ENCODE measurements at places on chromosomes 11 and 22. TPM values are rescaled to one million over a fixed set of nuclear protein-coding genes. Genes with fewer than 3 reads are reported as not detected.

Gene ST14
- not detected for total RNA-seq

Gene MUC15
- total RNA-seq: not detected

Gene ALX4
- under 0.01 TPM for total RNA-seq

Gene SELENOM
- 160 TPM for total RNA-seq

Gene TTLL12
- 20.3 TPM for total RNA-seq

Gene OR8D4
- total RNA-seq: 0.32 TPM

Gene PARVA
- 107 TPM for total RNA-seq

Gene DUSP8
- 0.39 TPM for total RNA-seq

Gene ATM
- 153 TPM for total RNA-seq

Gene MAP6
- 2.6 TPM for total RNA-seq

Gene SLC22A8
- total RNA-seq: not detected

Gene DRICH1
- 0.11 TPM for total RNA-seq

Gene TRIM29
- 13.1 TPM for total RNA-seq

Gene CARNS1
- total RNA-seq: 0.97 TPM

Gene MPZL2
- 2.9 TPM for total RNA-seq

Gene BIRC3
- total RNA-seq: 3.3 TPM

Gene OR52D1
- total RNA-seq: not detected

Gene HEPN1
- not detected for total RNA-seq

Gene IL10RA
- total RNA-seq: 0.78 TPM

Gene OR5T1
- total RNA-seq: not detected

Gene AP2A2
- total RNA-seq: 36.5 TPM

Gene OR51I1
- total RNA-seq: not detected

Gene PAMR1
- total RNA-seq: 33.9 TPM

Gene ZNF214
- 9.1 TPM for total RNA-seq
